ENCODE measurements at places on chromosomes 7 and 10.
A peak's percentile ranks its signal among the peaks of the same experiment; 100 is the strongest.

DNA sequence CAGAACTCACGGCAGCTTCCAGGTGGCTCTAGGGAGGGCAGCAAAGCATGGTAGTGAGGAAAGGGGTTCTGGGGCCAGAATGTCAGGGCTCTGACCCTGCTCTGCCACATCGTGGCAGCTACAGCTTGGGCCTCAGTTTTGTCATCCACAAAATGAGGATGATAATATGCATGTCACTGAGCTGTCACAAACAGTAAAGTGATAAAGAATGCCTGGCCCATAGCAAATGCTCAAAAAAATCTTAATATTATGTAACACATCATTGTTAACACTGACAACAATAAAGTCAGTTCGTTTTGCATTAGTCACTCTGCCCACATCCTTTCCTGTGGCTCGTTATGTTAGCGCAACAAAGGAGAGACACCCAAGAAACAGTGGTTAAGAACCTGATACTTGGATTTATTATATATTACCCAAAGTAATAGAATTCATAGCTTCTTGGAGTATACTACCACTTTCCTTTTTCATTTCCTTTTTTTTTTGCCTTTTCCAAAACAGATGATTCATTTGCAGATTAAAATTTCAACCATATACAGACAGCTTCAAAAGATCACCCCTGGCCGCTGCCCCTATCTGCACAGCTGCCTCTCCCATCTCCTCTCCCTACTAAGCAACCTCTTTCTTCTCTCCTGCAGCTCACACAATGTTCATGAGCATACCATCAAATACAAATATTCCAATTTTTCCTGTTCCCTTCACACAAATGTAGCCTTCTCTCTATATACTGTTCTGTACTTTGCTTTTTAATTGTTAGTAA, 45.5 kb upstream of the DDC start:
- DNase-seq, result no peak

GRCh38 chr10:93673791-93674190, 28.6 kb downstream of the FRA10AC1 start:
- no peak for DNase-seq

GRCh38 chr7:111953611-111954010, 252.6 kb downstream of the DOCK4 start:
- DNase-seq, result no peak

- no peak for DNase-seq
Measured at GRCh38 chr7:45189151-45189970, 31.8 kb downstream of the RAMP3 start.

DNA sequence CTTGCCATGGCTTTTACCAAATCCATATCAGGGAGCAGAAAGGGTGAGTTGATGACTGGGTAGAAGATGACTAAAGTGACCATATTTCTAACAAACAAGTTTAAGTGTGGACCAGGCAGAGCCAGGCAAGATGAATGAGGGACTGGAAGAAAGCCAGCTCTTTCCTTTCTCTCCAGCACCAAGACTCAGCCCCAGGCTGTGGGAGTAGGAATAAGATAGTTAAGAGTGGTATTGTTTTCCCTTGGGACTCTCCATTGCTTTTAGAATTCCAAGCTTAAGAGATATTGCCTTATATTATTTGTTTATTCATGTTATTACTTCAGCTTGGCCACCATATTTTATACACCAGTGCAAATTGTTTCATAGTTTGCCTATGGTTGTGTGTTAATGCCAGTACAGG, 28.8 kb upstream of the TSPAN33 start:
- DNase-seq, result no peak

- no peak for DNase-seq
Measured at GRCh38 chr7:128928159-128928813, 9.4 kb upstream of the IRF5 start.

DNA sequence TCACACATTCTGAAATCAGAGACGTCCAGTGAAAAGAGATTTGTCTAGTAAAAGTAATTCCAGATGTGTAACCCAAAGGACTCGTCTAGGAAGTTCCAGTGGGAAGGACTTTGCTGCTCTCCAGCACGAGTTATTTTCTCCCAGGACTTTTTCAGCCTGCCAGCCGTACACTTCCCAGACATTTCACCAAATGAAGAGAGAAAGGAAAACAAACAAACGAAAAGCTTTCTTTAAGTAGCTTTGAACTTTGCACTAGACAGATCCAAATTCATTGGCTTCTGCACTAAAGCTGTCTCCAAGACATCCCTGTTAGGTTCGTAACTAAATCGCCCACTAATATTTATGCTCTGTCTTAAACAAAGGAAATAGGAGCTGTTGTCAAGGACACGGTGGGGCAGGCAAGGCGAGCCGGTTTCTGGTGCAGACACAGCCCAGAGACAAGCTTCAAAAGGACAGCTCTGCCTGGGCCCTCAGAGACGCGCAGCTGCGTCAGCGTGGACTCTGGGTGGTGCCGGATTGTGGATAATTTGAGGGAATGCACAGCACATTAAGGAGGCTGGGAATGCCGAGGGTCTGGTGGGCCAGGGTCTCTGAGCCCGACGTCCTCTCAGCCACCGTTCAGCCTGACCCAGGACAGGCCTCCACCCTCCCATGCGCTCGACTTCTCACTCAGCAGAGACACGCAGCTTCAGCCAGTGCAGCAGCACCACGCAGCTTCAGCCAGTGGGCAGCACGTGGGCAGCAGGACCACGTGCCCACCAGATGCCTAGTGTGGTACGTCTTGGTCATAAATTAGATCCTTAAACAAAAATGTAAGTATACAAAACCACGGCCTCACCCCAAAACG, 64.1 kb upstream of the INSIG1 start:
- DNase-seq, result no peak

GRCh38 chr10:11776080-11776479, 33.9 kb downstream of the ECHDC3 start:
- no peak for DNase-seq

DNA sequence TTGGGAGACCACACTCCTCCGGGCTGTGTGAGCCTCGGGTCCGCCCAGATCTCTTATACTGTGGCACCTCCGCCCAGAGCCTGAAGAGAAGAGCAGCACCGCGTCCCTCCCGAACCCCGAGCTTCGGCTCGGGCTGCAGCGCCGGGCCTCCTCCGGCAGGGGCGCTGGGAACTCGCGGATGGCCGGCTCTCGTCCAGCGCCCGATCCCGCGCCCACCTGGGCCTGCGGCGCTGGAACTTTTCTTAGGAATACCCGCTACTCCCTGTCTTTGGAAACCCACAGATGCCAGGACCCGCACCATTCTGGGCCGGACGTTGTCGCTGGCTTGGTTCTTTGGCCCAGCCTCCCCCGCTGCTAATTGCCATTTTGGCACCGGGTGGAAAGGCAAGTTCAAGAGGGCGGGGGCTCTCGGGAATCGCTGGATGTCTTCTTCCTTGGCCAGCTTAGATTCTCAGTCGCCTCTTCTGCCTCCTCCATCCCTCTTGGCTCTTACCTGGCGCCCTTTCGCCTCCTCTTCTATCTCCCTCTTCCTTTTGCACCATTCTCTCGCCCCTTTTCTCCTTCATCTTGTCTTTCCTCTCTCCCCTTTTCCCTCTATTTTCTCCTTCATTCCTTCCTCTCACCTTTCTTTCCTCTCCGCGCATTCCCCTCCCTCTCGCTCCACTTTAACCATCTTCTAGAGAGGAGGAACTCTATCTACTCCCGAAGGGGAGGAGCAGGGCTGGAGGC, 2.1 kb upstream of the SORCS3 start:
- DNase-seq, result peak; percentile 4

- DNase-seq, result peak; percentile 70
Measured at GRCh38 chr10:76984559-76985443, 652.8 kb downstream of the KCNMA1 start.

GRCh38 chr10:26254616-26255015, 38.0 kb downstream of the GAD2 start:
- DNase-seq, result no peak

DNA sequence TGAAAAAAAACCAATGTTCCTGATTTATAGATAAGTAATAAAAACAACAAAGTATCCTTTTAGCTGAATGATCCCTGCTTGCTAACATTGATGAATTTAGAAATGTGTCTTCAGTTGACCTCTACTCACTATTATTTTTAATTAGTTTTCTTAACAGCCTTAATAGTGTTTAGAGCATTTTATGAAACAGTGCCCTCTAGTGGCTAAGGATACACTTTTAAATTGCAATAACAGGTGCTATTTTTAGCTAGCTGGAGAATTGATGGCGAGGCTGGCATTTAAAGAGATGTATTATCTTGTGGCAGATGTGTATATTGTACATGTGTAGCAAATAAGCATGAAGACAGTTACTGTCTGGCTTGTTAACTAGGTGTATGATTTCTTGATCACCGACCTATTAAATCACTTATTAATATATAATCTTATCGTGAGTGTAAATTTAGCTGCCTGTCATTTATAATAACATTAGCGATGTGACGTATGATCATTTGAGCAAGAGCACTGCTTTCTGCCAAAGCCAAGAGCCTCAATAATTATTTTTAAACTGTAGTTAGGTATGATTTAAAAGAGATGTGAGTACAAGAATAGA, 451.9 kb downstream of the DPP6 start:
- DNase-seq, result peak; percentile 49

DNA sequence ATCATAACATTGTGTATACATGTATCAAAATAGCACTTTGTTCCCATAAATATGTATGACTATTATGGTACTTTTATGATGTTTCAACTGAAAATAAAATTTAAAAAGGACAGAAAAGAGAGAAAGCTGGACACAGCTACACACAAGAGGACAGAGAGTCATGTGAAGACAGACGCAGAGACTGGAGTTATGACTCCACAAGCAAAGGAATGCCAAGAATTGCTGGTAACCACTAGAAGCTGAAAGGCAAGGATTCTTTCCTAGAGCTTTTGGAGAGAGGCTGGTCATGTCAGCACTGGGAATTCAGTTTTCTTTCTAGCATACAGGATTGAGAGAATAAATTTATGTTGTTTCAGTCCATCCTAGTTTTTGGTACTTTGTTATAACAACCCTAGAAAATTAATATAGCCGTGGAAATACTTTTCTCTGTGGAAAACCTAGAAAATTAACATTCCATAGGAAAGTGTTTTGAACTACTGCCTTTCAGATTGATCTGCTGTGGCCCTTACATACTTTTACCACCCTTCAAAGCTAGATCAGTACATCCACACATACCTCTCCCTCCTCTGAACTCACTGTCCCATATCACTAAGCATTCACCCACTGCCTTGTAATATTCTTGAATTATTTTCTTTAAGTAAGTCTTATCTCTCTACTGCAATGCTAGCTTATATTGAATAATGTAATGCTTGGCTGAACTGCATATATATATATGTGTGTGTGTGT, 575.3 kb downstream of the IPMK start:
- no peak for DNase-seq

Data from NCI-H774 (cell line).